Bronchus fibroblast of lung (primary cell): ENCODE measurements at places on chromosomes 2 and 18. TPM values are rescaled to one million over a fixed set of nuclear protein-coding genes. Genes with fewer than 3 reads are reported as not detected.

Gene KIF1A
- total RNA-seq: 0.17 TPM in 1 of 2 replicates, not detected in the other

Gene LHCGR
- total RNA-seq: not detected in 2 replicates

Gene CD28
- total RNA-seq: not detected in 2 replicates

Gene ESPNL
- 5.2 and 6.4 TPM in 2 replicates for total RNA-seq

Gene CYP26B1
- not detected in 2 replicates for total RNA-seq

Gene SRD5A2
- total RNA-seq: not detected in 2 replicates

Gene CDKL4
- total RNA-seq: not detected in 2 replicates

Gene DNMT3A
- 10.6 and 13.8 TPM in 2 replicates for total RNA-seq

Gene TDRD15
- not detected in 2 replicates for total RNA-seq

Gene TAF4B
- total RNA-seq: 2.4 and 2.9 TPM in 2 replicates

Gene CLEC4F
- not detected in 2 replicates for total RNA-seq

Gene FSHR
- total RNA-seq: not detected in 2 replicates

Gene LAMA1
- total RNA-seq: 6.2 and 7.0 TPM in 2 replicates

Gene SFTPB
- total RNA-seq: not detected in 2 replicates

Gene DHRS9
- not detected in 2 replicates for total RNA-seq

Gene KIAA2012
- total RNA-seq: not detected in 2 replicates

Gene IKZF2
- total RNA-seq: 5.0 and 5.9 TPM in 2 replicates

Gene GALNT13
- total RNA-seq: under 0.01 and 0.15 TPM in 2 replicates

Gene RAB1A
- total RNA-seq: 68.3 and 69.1 TPM in 2 replicates

Gene TCF23
- not detected in 2 replicates for total RNA-seq

Gene TGFA
- not detected in 2 replicates for total RNA-seq

Gene PROM2
- total RNA-seq: 0.17 and 0.45 TPM in 2 replicates

Gene FEV
- not detected in 2 replicates for total RNA-seq

Gene RNF181
- total RNA-seq: 281 and 288 TPM in 2 replicates
